ENCODE measurements at places on chromosomes 3 and 15. TPM values are rescaled to one million over a fixed set of nuclear protein-coding genes. Genes with fewer than 3 reads are reported as not detected.
A peak's percentile ranks its signal among the peaks of the same experiment; 100 is the strongest.

The B4GALT4 gene
- polyA plus RNA-seq, result 15.1 TPM

The MINAR1 gene
- 0.97 TPM for polyA plus RNA-seq

The TTLL13 gene
- polyA plus RNA-seq, result not detected

The KLHL18 gene
- polyA plus RNA-seq, result 17.3 TPM

The CCDC80 gene
- polyA plus RNA-seq, result 97.1 TPM

The CYP11A1 gene
- 2.9 TPM for polyA plus RNA-seq

GRCh38 chr3:189144645-189145044, 27.1 kb upstream of the TPRG1 start:
- DNase-seq, result peak; percentile 79

DNA sequence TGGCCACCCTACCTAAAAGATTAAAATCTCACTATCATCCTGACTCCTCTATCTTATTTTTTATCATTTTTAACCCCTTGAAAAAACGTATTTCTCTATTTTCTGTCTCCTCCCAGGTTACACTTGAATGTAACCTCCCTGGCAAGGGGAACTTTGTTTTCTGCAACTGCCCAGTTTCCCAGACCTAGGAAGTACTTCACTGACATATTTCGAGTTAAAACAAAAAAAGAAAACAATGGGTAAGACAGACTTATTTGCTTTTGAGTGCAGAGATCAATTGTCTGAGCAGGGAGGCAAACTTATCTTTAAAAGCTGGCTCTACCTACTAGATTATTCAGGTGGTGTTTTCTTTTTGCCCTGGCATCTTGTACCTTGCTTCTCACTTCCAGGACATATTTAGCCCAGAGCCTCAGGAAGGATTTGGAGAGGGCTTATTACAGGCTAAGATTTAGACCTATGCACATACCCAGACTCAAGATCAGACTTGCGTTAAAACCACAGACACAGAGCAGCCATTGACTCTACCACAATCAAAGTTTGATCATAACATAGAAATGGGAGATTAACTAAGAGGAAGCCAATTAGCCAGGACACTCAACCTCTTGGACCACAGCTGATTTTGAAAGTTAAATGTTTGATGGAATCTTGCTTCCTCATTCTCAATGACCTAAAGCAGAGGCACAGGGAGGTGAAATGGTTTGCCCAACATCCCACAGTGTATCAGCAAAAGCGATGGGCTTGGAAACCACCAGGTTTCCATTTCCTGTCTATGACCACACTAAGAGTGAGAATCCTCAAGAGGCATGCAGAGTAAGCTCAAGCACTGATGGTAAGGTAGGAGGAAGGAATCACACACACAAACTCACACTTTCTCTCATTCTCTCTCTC, 169.5 kb upstream of the THBS1 start:
- DNase-seq, result no peak

- no peak for DNase-seq
Observed at GRCh38 chr15:47802216-47802615, 84.9 kb downstream of the SEMA6D start.

GRCh38 chr15:62426387-62426956, 261.4 kb upstream of the C2CD4B start:
- no peak for DNase-seq

DNA sequence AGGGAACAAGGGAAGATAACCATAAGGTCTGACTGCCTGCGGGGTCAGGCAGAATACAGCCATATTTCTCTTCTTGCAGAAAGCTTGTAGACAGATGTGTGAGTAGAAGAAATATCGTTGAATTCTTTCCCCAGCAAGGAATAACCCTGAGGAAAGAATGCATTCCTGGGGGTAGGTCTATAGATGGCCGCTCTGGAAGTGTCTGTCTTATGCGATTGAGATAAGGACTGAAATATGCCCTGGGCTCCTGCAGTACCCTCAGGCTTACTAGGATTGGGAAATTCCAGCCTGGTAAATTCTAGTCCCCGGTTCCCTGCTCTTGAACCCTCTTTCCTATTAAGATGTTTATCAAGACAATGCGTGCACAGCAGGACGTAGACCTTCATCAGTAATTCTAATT, 15.8 kb upstream of the SST start:
- DNase-seq, result no peak

- peak; percentile 83 for DNase-seq
Observed at GRCh38 chr15:40054855-40055575, 16.0 kb upstream of the SRP14 start.

GRCh38 chr3:187947927-187948682, 202.8 kb upstream of the BCL6 start:
- DNase-seq, result peak; percentile 46

GRCh38 chr15:100500226-100500990, 28.3 kb downstream of the CERS3 start:
- peak; percentile 90 for DNase-seq

GRCh38 chr3:59580499-59580898, 530.7 kb upstream of the CFAP20DC start:
- DNase-seq, result no peak

DNA sequence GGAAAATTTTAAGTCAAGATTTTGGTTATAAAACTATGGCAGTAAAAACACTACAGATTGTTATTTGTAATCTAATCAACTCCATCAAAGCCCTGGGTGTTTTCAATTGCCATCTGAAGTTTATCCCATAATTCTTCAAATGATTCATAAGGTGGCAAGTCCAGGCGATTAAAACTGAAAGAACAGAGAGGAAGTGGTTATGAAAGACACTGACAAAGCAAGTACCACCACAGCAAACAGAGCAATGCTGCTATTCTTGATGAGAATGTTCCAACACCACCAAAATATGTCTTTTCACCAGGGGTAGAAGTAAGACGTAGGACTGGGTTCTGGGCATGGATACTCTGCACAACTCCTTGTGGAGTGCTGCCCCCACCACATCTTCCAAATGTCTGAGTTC, 86.9 kb upstream of the PRTG start:
- DNase-seq, result no peak
